ENCODE measurements at places on chromosomes 7 and 10.

DNA sequence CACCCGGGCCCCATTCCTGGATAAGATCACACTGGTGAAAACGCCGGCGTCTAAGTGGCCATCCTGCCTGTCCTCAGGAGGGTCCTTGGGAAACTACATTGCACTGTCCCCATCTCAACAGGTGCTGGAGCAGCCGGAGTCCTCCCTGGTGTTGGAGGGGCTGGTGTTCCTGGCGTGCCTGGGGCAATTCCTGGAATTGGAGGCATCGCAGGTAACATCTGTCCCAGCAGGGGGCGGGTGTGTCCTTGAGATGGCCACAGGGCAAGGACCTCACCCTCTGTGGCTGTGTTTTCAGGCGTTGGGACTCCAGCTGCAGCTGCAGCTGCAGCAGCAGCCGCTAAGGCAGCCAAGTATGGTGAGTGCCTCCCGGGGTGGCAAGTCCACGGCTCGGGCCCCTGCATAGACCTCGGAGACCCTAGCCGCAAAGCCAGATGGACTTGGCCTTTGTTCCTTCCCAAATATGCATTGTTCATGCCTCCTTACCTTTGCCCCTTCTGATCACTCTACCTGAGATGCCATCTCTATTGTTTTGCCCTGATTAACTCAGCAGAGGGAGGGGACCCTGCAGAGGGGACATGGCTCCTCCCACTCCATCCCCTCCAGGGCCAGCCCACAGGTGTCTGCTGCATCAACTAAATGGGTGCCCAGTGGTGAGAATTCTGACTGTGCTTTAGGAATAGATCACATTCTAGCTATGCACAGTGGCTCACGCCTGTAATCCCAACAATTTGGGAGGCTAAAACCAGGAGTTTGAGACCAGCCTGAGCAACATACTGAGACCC lies 23.8 kb downstream of the ELN start:
- DNase-seq, result no peak

GRCh38 chr10:89653410-89653869 lies 8.4 kb upstream of the PANK1 start:
- DNase-seq, result no peak

GRCh38 chr7:128867241-128867640 lies 4.6 kb downstream of the ATP6V1F start:
- no peak for DNase-seq

GRCh38 chr10:75602341-75602740 lies 170.9 kb downstream of the LRMDA start:
- DNase-seq, result no peak

DNA sequence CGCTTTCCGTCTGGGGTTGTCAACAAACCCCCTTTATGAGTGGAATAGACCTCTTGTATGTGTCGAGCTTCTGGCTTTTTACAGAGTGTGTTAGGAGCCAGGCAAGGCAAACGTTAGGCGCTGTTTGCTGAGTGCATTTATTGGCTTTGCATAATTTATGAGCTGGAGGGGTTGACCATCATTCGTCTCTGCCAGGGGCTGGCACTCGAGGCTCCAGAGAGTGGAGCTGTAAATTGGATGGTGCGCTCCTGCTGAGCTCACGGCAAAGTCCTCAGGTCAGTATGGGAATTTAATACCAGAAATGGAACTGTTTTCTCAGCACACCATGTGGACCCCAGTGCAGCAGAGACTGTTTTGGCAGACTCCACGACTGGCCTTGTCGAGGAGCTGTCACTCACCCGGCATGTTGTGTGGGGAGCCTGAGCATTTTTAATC lies 699.4 kb upstream of the GALNT17 start:
- DNase-seq, result no peak

DNA sequence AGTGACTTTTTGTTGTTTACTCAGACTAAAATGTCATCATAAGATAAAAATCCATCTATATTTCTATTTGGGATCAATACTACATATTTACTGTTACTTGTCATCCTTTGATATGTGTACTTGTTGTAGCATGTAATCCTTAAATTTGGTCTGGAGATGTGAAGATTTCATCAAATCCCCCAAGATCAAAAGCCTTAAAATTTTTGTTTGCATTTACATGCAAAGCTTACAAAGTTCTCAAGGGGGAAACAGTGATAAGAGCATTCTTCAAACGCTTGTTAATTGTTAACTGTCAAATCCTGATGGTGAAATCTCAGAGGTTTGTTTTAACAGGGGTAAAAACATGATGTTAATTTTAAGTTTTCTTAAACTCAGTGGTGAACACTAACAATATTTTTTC lies 84.9 kb upstream of the SKAP2 start:
- DNase-seq, result no peak

GRCh38 chr7:116159711-116160110 lies 50.6 kb upstream of the TES start:
- DNase-seq, result no peak

DNA sequence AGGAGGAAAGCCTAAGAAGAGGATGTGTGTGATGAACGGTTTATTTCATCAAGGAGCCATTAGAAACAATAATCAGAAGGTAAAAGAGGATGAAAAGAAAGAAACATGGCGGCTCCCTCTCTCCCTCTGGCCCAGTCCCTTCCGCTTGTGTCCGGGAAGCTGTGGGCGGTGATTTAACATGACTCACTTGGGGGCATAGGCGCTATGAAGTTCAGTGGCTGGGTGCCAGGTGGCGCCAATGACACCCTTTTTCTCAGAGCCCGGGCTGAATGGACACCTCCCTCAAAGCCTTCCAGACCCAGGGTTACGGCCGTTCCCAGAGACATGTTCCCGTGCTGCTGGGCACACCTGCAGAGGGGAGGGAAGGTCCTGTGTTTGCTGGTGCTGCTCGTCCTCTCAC lies 244.0 kb downstream of the SKAP2 start:
- DNase-seq, result no peak

DNA sequence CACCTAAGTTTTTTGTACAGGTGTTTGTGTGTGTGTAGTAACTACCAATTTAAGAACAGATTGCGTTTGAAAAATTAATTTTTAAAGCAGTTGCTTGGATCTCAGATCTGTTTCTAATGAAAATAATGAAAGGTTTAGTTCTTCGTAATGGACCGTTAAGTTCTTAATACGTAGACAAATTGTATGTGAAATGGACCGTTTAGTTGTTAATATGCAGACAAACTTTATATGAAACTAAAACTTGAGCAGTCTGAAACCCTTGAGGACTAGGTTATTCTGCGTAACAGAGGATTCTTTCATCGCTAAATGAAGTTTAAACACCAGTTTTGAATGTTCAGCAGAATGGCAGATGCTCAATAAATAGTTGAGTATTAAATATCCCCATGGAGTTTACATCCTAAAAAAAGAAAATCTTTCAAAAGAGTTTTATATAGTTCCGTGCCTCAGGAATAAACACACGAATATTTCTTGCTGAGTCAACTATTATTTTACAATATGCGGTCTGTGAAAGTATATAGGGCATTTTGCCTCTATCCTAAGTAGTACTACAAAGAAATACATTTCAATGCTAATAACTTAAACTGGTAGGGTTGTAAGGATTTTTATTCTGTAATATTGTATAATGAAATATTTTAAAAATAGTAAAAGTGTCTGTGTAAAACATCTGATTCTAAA lies 1.2 kb downstream of the DBF4 start:
- no peak for DNase-seq
